ENCODE measurements at places on chromosomes 4 and X.

DNA sequence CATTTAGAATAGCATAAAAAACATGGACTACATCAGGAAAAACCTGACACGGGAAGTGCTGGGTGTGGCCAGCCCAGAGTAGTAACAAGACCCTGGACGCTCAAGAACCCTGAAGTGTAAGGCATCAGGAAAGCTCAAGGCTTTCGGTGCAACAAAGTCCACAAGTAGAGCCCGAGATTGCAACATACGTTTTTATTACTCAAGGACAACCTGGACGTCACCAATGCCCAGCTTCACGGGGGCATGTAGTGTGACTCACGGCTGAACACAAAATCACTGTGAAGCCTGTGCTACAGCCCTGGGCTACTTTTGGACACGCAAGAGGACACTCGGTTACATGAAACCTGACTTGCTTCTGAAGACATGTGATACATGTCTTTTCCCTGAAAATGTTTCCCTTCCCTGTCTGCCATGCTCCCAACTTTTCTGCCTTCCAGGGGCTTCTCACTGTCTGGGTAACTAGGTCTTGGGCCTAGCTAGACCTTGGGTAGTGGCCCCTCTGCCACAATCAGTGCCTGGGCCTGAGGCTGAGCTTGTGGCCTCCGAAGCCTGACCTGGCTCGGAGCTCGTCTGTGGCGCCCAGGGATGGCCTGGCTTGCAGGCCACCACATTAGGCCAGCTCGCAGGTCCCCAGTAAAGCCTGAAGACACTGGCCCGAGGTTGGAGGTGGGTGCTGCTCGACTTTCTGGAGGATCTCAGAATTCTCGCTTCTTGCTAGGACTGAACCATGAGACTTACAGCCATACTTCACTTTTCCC lies 9.2 kb downstream of the IRAK1 start:
- DNase-seq = peak; percentile 75

GRCh38 chr4:4249866-4250265 lies 1.8 kb upstream of the TMEM128 start:
- DNase-seq = no peak

DNA sequence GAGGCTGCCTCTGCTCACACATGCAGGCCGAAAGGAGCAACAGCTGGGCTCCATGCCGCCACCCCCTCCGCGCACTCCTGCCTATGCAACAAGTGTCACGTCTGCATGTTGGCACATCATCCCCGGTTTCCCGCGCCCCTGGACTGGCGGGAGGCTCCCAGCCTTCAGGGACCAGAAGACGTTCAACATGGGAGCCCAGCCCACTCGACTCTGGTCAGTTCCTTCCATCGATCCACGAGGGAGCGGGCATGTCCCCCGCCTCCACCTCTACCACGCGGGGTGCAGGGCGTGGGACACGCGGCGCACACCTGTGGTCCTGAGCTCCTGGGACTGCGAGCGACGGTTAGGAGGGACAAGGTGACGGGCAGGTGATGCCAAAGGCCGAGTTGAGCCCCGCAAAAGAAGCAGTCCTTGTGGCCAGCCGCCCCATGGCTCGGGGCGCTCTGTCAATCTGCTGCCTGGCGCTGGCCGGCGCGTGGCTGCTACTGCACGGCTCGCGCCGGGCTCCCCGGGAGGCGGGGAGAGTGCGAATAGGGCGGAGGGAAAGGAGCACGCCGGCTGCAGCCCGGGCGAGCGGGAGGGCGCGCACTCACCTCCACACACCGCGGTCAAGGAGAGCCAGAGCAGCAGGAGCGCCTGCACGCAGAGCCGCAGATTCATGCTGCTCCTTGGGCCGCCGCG lies 645 bp downstream of the APLN start:
- peak; percentile 56 for DNase-seq

DNA sequence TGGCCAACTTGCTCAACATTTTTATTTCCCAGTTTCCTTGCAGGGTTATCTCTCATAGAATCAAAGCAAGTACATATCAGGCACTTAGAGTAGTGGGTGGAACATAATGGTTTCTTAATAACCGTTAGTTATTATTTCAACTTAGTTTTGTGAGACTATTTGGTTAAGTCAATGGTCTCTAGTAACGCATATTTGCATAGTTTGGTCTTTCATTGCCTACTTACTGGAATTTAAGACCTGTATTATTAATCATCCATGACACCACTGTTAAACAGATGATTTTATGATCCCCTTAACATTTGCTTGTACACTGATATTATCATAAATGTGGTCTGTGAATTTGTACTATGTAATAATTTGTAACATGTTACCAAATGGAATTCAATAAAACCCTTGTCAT lies 70.9 kb upstream of the SMIM31 start:
- DNase-seq = no peak

DNA sequence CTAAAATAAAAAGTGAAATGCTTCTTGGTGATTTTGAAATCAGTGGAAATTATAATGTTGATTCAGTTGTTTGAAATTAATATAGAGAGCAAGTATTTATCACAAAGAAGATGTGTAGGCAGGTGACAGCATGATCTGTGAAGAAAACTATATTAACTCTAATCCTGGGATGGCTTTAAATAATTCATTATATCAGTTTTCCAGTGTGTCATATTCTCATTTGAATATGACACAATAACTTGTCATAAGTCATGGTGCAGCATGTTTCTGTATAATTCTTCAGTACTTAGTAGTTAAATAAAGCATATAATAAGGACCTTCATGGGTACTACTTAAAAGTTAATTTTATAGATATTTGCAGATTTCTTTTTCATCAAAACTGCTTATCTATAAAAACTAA lies 573.6 kb downstream of the INPP4B start:
- DNase-seq = no peak

- no peak for DNase-seq
Observed at GRCh38 chr4:137599734-137600133, 67.4 kb upstream of the PCDH18 start.

- DNase-seq = no peak
Observed at GRCh38 chr4:186882293-186882692, 158.6 kb upstream of the FAT1 start.

- DNase-seq = no peak
Observed at GRCh38 chrX:17769701-17770269, 32.5 kb downstream of the SCML1 start.

DNA sequence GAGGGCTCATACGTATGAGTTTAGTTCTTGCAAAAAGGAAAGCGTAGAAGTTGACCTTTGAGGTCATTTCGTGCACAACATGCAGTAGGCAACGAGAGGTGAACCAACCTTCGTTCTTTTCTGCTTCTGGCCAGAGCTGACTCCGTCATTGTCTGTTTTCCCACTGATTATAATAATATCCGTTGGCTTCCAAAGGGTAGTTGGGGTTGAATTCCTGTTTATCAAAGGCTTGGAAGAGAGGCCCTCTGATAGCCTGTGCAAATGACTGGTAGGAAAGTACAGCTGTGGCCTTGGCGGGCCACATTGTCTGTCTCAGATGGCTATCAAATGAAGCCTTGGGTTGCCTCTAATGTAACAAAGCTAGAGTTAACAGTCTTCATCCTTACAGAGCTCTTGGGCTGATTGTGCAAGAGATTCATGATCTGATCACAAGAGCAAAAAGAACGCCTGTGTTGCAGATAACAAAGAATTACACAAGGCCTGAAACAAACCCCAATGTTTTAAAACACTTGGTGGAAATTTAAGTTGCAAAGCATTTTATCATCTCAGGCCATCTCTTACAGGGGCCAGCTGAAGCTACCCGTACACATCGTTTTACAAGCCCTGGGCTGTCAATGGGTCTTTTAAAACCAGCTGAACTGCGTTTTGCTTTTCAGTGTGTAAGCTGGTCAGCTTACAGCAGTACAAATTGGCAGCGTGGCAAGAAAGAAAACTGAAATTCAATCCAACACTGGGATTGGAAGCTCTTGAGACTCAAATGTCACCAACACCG lies 46.1 kb upstream of the FAM9C start:
- DNase-seq = peak; percentile 89

DNA sequence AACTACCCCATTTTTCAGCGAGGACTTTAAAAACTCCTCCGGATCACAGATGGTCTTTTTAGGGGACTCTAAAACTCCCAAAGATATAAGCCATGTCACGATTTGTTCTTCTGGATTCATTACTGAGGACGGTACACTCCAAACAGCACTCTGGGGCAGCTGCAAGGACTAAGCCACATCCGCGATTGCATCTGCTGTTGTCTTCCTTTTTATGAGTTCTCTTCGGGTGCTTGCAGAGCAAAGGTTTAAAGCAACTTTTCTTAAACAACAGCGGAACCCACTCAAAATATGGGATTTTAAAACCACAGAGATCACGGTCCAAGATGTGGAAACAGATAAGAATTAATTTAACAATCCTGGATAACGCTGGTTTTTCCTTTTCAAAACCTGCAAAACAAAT lies at the start of gene ARHGEF6:
ARHGEF6 (minus strand) TSS at position 170 of the 400 bp plus-strand sequence; CDS start at position 120, 50 bp downstream.
- DNase-seq = peak; percentile 50

- no peak for DNase-seq
Observed at GRCh38 chr4:176729489-176729888, 63.2 kb downstream of the VEGFC start.

- no peak for DNase-seq
Observed at GRCh38 chr4:83362492-83363329, 28.1 kb upstream of the HPSE start.

- no peak for DNase-seq
Observed at GRCh38 chr4:165209796-165210195, 2.4 kb downstream of the KLHL2 start.
